ENCODE measurements at places on chromosomes 2 and 18.

DNA sequence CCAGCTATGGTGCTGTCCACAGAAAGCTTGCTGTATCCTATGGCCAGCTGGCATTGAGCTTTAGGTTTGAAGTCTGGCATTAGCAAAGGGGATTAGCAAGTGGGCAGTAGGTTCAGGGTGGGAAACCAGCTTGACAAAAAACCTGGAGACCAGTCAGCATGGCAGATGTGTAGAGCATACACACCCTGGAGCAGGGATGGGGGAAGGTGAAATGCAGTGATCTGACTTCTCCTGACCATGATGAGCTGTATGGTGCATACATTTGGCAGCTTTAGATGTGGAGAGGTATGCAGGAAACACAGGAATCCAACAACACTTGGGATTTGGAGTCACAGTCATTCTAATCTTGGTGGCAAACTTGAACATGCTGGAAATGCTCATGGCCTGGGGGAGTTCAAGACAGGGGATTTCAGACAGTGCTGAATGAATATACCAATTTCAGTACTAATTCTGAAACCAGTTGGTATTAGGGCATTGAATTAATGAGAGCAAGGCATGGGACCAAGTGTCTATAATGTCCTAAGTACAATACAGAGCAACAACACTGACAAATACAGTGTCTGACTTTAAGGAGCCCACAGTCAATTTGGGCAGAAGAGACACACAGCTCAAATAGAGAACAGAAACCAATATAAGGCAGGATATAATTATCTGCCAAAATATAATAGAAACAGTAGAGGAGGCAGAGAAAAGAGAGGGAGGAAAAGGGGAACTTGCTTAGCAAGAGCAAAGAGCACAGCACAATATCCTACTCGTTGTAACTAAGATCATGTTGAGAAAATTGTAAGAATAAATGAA, 11.8 kb downstream of the ARHGAP15 start:
- DNase-seq: no peak

DNA sequence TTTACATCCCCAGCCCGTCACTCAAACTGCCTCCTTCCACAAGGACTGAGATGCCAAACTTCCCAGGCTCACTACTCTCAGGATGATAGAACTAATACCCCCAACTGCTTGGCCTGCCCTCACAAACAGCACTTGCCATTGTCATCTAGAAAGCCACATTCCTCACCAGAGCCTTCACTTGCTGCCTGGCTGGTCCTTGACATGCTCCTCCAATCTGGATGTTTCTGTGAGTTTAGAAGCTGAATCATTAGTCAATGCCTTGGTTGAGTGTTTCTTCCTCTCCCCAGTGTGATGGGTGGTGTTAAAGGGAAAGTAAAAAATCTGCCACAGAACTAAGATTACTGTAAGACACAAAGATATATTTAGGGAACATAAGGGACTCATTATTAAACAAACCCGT, 52.5 kb downstream of the MARCHF4 start:
- DNase-seq: no peak

GRCh38 chr2:232476791-232477190, 10.8 kb downstream of the ECEL1 start:
- no peak for DNase-seq

DNA sequence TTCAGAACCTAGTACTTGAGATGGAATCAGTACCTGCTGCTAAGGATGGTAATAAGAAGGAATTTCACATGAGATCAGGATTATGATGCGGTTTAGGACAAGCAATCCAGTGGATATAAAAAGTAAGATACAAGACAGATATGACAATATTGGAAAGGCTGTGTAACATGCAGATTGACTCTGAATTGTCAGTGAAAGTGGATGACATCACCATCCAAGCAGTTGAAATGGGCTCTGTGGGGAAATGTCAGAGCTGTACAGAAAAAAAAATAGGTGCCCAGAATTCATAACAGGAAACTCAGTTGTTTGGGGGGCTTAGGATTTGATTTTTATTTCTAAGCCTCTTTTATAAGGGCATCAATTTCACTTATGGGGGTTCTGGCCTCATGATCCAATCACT, 438.3 kb downstream of the SPAG16 start:
- no peak for DNase-seq

DNA sequence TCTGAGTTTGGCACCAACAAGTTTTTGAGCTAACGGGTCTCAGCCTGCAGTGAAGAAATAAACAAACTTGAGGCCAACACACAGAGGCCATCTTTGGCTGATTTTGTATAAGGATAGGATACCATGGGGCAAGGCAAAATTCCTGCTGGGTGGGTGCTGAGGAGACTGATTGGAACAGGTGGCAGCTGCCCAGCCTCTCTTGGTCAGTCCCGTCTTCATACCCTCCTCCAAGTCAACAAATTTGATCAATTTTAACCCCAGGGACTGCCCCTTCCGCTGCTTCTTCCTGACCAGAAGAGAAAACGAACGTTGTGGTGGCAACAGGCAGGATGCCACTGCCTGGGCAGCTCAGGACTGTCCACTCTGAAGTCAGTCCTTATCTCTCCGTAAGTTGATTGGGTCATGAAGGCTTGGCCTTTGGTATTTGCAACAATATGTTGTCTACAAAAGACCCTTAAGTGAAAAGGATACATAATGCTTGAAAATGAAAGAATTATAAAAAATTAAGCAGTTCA, 139.3 kb downstream of the SPP2 start:
- no peak for DNase-seq

- no peak for DNase-seq
These were observed 42.5 kb upstream of the GLI2 start for GRCh38 chr2:120693121-120693520.

DNA sequence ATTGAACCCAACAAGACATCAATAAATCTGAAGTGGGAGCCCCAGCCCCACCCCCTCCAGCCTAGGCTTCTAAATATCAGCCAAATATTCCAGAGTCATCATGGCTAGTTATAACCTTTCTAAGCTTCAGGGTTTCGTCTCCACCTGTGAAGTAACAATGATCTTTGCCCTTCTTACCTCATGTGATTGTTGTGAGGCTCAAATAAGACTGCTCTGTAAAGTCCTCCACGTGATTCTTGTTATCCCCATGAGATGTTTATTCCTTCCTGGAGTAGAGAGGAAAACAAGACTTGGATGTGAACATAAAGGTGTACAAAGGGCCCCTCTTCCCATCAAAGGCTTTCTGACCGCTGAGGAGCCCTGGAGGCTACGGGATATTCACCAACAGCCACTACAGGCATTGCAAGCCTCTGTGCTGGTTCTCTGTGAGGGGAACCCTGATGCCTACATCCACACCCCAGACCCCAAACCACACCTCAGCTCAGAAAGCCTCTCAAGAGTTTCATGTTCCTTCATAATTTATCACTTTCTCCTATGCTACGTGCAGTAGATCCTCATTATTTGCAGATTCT, 20.1 kb upstream of the REEP1 start:
- DNase-seq: no peak

DNA sequence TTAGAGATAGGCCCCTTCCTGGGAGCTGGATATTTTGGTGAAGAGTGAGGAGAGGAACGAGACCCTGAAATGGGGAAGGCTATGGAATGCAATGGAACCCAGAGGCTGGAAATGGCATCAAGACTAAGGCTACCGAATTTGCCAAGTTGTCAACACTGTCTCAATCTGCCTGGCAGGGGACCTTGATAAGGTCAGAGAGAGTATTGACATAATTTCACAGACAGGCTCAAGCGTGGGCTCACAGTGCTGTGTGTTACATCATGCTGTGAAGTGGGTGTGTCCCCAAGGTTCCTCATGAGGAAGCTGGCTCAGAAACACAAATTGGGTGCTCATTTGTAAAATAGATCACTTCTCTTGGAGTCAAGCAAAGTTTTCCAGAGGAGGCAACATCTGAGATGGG, 51.8 kb upstream of the CYRIA start:
- no peak for DNase-seq

GRCh38 chr2:215644233-215644897, 208.5 kb upstream of the FN1 start:
- no peak for DNase-seq

DNA sequence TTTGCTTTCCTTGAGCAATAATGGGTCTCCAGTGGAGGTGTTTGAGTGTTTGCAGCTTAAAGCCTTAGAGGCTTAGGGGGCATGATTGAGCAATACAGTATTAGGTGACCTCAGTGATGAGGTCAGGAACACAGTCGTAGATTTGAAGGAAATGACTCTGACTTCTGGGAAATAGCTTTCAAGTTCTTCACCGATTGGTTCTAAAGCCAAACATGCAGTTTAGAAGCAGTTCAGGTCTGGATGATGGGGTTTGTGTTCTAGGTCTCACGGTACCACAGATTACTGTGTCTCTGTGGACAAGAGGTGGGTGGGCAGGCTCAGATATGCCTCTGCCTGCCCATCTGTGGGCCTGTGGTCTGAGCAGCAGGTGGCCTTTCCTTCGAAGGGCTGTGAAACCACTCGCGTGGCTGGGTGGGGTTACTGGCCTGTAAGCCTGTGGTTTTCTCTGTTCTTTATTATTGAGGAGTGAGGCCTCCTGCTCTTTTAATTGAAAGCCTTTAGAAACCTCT, 7.8 kb downstream of the MTHFD2 start:
- no peak for DNase-seq

GRCh38 chr2:10286216-10287037, 16.3 kb upstream of the HPCAL1 start:
- no peak for DNase-seq

DNA sequence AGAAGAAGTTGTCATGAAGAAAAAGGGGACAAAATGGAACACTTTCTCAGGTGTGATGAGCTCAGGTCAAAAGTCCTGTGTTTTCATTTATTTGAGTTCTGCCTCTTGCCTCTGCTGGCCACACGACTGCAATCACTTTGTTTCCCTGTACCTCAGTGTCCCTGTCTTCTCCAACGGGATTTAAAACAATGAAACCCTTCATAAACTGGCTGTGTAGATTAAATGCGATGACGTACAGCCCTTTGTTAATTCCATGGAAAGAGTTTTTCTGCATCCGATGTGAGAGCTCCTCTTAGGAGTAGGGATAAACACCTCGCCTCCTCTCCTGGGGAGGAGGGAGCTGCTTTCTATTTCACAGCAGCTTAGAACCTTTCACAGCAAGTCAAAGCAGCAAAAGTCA, 51.5 kb upstream of the CNGA3 start:
- no peak for DNase-seq

GRCh38 chr2:191675807-191676721, 1.9 kb upstream of the NABP1 start:
- no peak for DNase-seq

GRCh38 chr2:64919261-64919660, 69.9 kb upstream of the SLC1A4 start:
- no peak for DNase-seq

- DNase-seq: no peak
These were observed 68.0 kb downstream of the KLHL29 start for GRCh38 chr2:23452853-23453420.

- DNase-seq: peak; percentile 11
These were observed 131.5 kb downstream of the SMAD7 start for GRCh38 chr18:48819276-48819675.

DNA sequence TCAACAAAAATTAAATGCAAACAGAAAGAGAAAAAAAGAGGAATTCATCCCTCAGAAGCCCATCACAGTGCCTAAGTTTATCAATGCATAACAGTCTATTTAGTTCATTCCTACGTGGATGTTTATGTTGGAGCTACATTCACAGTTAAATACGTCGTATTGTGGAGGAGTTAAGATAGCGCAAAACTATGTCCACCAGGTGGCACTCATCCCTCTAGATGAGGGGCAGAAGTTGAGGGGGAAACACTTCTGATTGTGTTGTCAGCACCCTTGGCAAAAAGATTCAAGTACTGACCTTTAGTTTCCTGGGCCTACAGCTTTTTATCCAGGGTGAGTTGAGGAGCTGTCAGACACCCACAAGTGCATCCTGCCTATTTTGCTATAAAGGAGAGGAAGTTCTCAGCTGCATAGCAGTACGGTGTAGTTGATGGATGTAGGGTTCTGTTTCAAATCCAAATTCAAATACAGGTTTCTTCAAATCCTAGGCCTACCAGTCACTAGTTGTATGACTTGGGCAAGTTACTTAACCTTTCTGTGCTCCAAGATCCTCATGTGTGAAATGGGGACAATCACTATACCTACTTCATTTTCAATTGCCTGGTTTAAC, 26.8 kb upstream of the MYO1B start:
- peak; percentile 59 for DNase-seq

- no peak for DNase-seq
These were observed 198.5 kb downstream of the UBE2E3 start for GRCh38 chr2:181178823-181179412.
